ENCODE measurements at places on chromosomes 5 and 9.

DNA sequence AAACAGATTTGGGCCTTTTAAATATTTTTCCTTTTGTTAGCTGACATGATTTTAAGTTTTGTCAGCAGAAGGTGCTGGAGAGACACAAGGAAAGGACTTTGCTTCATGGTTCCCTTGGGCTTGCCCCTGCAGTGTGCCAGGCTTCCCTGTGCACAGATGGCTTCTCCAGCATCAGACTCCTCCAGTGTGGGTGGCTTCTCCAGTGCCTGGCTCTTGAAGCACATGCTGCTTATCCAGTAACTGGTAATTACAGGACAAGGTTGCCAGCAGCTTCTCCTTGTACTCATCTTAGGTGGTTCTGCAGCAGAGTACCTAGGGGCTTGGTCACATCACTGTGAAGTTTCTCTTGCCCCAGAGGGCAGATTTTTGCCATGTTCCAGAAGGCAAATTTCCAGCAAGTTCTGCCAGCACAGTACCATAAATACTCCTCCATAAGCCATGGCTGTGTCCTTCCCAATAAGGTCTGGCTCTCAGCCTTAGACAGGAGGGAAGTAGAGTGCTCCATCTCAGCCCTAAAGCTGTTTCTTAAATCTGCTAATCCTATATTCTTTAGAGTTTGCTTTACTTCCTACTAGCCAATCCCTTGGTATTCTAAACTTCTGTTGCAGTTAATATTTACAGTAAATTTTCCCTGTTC, 62.4 kb downstream of the PJA2 start:
- peaks cover 70% of the 10 kb centered on the region for H3K36me3 ChIP-seq
- H3K27ac ChIP-seq: peak overlapping the region; percentile 26
- peaks cover 4% of the 10 kb centered on the region for H3K4me1 ChIP-seq
- no peak for DNase-seq
- no peaks in the 10 kb centered on the region for H3K27me3 ChIP-seq
- H3K4me3 ChIP-seq: no peak overlapping the region

DNA sequence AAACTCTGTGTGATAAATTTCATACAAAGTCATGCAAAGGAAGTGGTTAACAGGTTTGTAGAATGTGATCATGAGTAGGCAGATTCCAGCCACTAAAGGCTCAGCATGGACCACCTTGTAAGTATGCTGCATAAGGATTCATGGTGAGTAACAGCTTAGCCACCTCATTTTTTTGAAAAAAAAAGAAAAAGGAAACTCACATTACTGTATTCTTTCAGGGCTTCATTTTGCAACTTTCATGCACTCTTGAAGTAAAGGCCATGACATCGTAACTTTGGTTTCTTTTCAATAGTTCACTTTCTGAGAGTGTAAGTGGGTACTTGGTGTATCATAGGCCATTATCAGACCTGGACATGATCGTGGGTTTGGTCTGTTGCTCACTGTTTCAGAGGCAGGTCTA, 175.1 kb downstream of the PCSK1 start:
- H3K4me3 ChIP-seq: no peak overlapping the region
- peaks cover 21% of the 10 kb centered on the region for H3K27me3 ChIP-seq
- DNase-seq: no peak
- no peak overlapping the region for H3K27ac ChIP-seq
- no peaks in the 10 kb centered on the region for H3K36me3 ChIP-seq

- H3K4me1 ChIP-seq: peaks cover 48% of the 10 kb centered on the region
- no peak overlapping the region for H3K4me3 ChIP-seq
These were observed 59.4 kb downstream of the DAP start for GRCh38 chr5:10701567-10702039.

DNA sequence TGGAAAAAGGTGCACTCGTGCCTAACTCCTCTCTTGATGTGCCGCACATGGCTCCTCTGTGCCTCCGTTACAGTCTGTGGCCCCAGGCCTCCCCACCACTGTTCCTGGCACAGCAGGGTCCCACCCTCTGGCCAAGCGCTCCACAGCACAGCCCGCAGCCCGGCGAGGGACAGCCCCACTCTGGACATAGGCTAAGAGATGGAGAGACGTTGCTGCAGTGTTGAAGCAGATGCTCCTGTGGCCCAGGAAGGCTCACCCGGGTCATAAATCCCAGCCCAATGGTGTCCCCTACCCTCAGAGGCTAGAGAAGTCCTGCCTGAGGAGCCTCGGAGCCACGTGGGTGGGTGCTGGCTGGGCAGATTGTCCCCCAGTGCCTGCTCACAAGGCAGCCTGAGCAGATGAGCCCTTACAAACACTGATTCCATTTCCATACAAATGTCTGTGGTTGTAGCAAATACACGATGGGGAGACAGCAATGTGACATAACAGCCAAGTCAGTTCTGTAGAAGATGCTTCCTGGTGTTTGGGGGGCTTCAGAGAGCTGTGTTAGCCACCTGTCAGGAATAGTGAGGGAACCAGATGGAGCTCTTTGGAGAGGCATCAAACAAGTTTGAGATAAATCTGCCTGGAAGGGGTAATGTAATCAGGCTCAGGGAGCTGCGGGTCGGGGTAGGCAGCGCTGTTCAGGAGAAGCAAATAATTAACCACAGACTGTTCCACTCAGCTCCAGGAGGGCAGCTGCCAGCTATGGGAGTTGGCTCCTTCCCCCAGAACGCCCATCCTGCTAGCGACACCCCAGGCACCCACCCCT, 41.7 kb downstream of the C5orf15 start:
- peaks cover 38% of the 10 kb centered on the region for H3K4me1 ChIP-seq
- no peak for DNase-seq
- H3K27me3 ChIP-seq: peaks cover 3% of the 10 kb centered on the region
- no peak overlapping the region for H3K4me3 ChIP-seq
- no peak overlapping the region for H3K27ac ChIP-seq

- H3K4me3 ChIP-seq: no peak overlapping the region
- peaks cover 25% of the 10 kb centered on the region for H3K4me1 ChIP-seq
- peaks cover 43% of the 10 kb centered on the region for H3K27me3 ChIP-seq
- peak overlapping the region; percentile 51 for H3K27ac ChIP-seq
- no peak for DNase-seq
- no peaks in the 10 kb centered on the region for H3K36me3 ChIP-seq
These were observed 2.5 kb upstream of the WHRN start for GRCh38 chr9:114507726-114508125.

DNA sequence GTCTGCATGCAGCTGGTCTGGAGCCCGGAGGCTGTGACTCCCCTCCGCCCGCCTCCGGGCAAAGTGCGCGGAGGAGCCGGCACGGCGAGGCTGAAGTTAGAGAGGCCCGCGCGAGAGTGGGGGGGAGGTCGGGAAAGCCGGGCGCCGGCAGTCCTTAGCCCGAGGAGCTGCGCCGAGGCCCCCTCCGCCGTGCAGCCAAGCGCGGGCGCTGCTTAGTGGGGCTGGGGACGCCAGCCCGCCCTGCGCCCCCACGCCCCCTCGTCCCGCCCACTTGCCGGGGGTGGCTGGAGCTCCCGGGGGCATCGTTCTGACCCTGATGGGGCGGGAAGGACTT, 403 bp downstream of the NINJ1 start:
- H3K36me3 ChIP-seq: no peaks in the 10 kb centered on the region
- H3K27me3 ChIP-seq: no peaks in the 10 kb centered on the region
- H3K4me1 ChIP-seq: peaks cover 68% of the 10 kb centered on the region
- peak overlapping the region; percentile 99 for H3K27ac ChIP-seq
- peak; percentile 55 for DNase-seq

GRCh38 chr5:90483206-90483605, 8.5 kb downstream of the POLR3G start:
- H3K27me3 ChIP-seq: no peaks in the 10 kb centered on the region
- H3K36me3 ChIP-seq: no peaks in the 10 kb centered on the region
- H3K4me1 ChIP-seq: no peaks in the 10 kb centered on the region

GRCh38 chr9:104091116-104091515, 3.0 kb upstream of the SMC2 start:
- no peak overlapping the region for H3K4me3 ChIP-seq
- DNase-seq: no peak
- H3K4me1 ChIP-seq: peaks cover 8% of the 10 kb centered on the region
- H3K36me3 ChIP-seq: no peaks in the 10 kb centered on the region
- no peak overlapping the region for H3K27ac ChIP-seq

GRCh38 chr5:52988335-52989024, 672 bp upstream of the ITGA2 start:
- H3K4me1 ChIP-seq: peaks cover 12% of the 10 kb centered on the region
- H3K4me3 ChIP-seq: peak overlapping the region; percentile 82
- H3K36me3 ChIP-seq: no peaks in the 10 kb centered on the region
- peaks cover 41% of the 10 kb centered on the region for H3K27me3 ChIP-seq

DNA sequence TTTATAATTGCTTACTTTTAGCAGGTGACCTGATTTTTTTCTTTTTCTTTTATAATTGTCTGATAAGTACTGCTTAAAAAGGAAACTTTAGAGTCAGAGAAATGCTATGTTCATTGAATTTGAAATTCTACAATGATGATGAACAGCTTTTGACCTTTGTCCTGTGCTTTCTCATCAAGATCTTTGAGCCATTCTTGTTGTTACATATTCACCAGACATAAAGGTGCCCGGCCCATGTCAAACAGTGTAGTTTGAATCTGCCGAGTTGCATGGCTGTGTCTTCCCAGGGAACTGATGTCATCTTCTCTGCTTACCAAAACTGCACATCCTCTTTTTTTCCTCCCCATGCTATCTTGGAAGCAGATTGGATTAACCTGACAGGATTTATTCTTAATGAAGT, 163.6 kb downstream of the LRRC70 start:
- H3K27ac ChIP-seq: no peak overlapping the region
- no peak for DNase-seq
- no peak overlapping the region for H3K4me3 ChIP-seq
- H3K36me3 ChIP-seq: no peaks in the 10 kb centered on the region
- peaks cover 10% of the 10 kb centered on the region for H3K27me3 ChIP-seq
- no peaks in the 10 kb centered on the region for H3K4me1 ChIP-seq

GRCh38 chr5:161446655-161447054, 99.9 kb downstream of the GABRB2 start:
- H3K27me3 ChIP-seq: no peaks in the 10 kb centered on the region
- H3K27ac ChIP-seq: no peak overlapping the region
- no peaks in the 10 kb centered on the region for H3K36me3 ChIP-seq
- H3K4me1 ChIP-seq: no peaks in the 10 kb centered on the region

GRCh38 chr9:107175816-107176435, 107.2 kb upstream of the RAD23B start:
- H3K27ac ChIP-seq: no peak overlapping the region
- no peak for DNase-seq
- H3K36me3 ChIP-seq: no peaks in the 10 kb centered on the region
- peaks cover 49% of the 10 kb centered on the region for H3K27me3 ChIP-seq

- no peaks in the 10 kb centered on the region for H3K36me3 ChIP-seq
- peak; percentile 24 for DNase-seq
- peak overlapping the region; percentile 85 for H3K4me3 ChIP-seq
- peaks cover 45% of the 10 kb centered on the region for H3K4me1 ChIP-seq
- peak overlapping the region; percentile 42 for H3K27ac ChIP-seq
These were observed 6.3 kb downstream of the IFNA21 start for GRCh38 chr9:21160178-21160577.

GRCh38 chr9:112158656-112159367, 16.3 kb downstream of the SUSD1 start:
- H3K4me1 ChIP-seq: no peaks in the 10 kb centered on the region
- H3K27me3 ChIP-seq: no peaks in the 10 kb centered on the region
- DNase-seq: no peak

- H3K36me3 ChIP-seq: no peaks in the 10 kb centered on the region
- peaks cover 26% of the 10 kb centered on the region for H3K27me3 ChIP-seq
- H3K4me3 ChIP-seq: no peak overlapping the region
- no peak for DNase-seq
These were observed 32.6 kb upstream of the LHX2 start for GRCh38 chr9:123978981-123979380.

GRCh38 chr9:132577119-132577518, 5.3 kb upstream of the BARHL1 start:
- no peak overlapping the region for H3K27ac ChIP-seq
- H3K36me3 ChIP-seq: no peaks in the 10 kb centered on the region
- peaks cover 84% of the 10 kb centered on the region for H3K27me3 ChIP-seq
- no peak overlapping the region for H3K4me3 ChIP-seq
- peaks cover 11% of the 10 kb centered on the region for H3K4me1 ChIP-seq

GRCh38 chr5:157549954-157550549, 25.5 kb downstream of the ADAM19 start:
- no peak for DNase-seq
- no peak overlapping the region for H3K4me3 ChIP-seq
- no peaks in the 10 kb centered on the region for H3K27me3 ChIP-seq

Data from naive thymus-derived CD8-positive, alpha-beta T cell (primary cell).